ENCODE measurements at places on chromosomes 16 and 17.

DNA sequence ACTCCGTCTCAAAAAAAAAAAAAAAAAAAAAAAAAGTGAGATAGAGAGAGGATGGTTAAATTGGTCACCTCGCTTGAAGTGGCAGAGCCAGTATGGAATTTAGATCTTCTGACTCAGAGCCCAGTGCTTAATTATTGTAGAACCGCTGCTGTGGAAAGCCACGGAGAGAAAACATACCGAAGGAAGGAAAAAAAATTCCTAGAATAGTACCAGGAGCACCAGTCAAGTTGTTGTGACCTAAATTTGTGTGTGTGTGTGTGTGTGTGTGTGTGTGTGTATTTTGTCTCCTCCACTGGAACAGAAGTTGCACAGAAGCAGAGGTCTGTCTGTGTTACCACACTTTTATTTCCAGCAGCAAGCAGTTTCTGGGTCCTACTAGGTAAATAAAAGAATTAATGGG is 10.6 kb upstream of the NUP85 start:
- no peak for DNase-seq

DNA sequence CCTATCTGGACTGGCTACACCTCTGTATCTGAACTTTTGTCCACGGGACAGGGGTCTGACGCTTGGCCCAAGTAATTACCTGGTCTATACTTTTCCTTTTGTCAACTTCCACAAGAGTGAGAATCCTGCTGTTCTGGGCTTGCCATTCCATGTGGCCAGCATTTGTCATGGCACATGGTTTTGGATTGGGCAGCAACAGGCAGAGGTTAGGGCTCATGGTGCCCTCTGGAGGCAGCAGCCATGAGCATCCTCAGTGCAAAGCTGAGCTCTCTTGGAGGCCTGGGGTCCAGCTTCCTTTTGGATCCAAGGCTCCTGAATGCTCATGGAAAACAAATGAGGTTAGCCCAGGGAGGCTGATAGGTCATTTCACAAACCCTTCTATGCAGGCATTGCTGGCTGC is 7.5 kb upstream of the EDC4 start:
- DNase-seq = peak; percentile 63

DNA sequence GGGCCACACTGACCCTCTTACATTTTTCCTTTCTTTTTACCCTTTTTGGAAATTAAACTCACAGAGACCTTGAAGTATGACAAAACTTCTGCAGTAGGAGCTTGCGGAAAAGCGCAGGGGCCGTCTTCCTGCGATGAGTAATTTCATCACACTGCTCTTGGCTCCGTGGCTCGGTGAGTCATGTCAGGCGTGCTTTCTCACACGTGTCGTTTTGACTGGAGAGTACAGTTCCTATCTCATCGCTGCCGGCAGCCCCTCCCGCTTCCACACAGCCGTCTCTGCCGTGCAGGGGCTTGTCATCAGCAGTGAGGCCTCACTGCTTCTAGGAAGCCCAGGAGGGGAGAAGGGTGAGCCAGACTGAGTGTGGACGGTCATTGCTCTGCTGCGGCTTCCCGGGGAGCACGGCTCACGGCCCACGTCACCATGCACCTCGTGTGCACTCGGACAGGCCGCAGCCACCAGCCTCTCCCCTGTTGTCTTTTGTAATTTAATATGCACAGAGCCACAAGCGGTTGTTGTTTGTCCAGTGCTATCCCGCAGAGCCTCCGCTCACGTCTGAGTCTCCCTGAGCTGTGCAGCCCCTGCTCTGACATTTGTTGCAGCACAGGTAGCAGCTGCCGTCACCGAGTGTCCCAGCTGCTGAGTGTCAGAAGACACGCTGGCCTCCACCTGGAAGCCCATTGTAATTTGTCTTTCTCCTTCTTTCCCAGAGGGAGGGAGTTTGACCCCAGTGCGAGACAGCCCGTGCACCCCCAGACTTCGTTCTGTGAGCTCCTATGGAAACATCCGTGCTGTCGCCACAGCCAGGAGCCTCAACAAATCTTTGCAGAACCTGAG is 99.4 kb upstream of the CHMP6 start:
- peak; percentile 85 for DNase-seq

DNA sequence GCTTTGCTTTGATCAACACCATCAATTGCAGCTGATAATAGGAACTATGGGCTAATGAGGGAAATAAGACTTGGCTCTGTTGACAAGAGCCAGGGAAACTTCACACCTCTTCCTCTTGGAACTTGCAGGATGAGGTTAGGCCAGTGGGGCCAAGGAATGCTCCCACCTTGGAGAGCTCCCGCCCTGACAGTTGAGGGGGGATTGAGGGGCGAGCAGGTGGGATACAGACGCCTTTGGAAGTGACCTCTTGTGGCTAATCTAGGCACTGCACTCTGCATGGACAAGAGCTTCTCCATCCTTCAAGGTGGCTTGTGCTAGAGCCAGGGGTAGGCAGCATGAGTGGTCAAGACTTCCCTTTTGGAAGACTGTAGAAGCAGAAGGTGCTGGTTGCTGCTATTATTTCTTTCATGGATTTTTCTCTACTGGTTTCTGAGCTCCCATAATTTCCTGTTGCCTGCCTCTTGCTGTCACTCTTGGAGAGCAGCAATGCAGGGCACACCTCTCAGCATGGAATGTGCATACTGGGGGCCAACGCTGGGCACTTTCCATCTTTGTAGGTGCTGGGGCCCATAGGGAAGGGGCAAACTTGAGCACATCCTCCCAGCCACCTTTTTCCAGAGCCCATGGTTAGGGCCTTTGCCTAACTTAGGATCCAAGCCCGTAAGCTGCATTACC is 2.3 kb upstream of the PHF12 start:
- peak; percentile 56 for DNase-seq

DNA sequence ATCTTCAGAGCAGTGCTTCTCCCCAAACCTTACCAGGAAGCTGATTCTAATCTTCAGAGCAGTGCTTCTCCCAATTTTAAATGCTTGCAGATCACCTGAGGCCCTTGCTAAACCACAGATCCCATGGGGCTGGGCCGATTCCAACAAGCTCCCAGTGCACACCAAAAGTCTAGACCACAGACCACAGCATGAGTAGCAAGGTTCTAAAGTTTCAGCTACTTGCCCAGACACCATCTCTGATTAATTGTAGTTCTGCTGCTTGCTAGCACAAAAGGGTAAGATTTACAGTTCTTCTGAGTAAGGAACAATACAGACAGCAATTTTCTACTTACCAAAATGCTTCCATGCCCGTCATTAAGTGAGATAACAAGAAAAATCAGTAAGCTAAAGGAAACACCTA is 12.2 kb downstream of the CLEC3A start:
- no peak for DNase-seq

DNA sequence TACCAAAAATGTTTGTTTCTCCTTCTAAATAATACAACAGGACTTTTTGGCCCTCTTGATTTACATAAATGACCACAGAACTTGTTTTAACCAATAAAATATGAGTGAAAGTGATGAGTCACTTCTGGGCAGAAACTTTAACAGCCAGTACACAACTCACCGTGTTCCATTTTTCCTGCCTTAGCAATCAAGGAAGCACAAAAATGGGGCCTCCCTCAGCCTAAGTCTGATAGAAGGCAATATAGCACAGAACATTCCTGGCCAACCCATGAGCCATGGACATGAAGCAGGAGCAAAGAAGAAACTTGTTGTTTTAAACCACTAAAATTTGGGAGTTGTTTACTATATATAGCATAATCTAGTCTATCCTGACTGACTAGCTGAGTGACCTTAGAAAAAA is 61.1 kb upstream of the MTMR4 start:
- DNase-seq = no peak

DNA sequence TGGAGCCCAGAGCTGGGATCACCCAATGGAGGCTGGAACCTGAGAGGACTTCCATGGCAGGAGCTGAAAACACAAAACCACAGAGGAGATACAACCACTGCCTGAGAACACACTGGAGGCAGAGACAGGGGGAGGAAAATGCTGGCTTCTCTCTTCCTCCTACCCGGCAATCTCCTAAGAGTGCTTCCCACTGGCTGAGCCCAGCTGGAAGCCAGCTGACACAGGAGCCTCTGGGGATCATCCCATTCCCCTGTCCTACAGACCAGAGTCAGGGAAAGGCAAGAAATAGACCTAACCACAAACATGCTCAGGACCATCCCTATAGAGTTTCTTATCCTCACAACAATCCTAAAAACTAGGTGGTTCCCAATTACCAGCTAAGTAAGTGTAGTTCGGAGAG is 112.4 kb upstream of the CDH5 start:
- DNase-seq = no peak

GRCh38 chr16:69469807-69470561 is 45.6 kb downstream of the CYB5B start:
- no peak for DNase-seq

GRCh38 chr16:54291656-54292487 is 5.3 kb upstream of the IRX3 start:
- DNase-seq = no peak

- DNase-seq = no peak
Measured at GRCh38 chr17:57445772-57446472, 189.6 kb downstream of the MSI2 start.

DNA sequence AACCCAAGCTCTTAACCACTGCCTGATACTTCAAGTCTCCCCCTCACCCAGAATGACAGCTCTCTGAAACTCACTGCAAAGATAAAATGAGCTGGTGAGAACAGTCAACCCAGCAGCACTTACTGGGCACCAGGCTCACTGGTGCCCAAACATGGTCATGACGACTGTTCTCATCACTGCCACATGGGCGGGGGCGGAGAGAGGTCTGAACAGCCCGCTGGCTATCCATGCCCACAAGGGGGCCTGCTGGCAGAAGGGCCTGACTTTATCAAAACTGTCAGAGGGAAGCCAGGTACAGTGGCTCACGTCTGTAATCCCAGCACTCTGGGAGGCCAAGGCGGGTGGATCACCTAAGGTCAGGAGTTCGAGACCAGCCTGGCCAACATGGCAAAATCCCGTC is 4.0 kb downstream of the MYBBP1A start:
- DNase-seq = no peak

DNA sequence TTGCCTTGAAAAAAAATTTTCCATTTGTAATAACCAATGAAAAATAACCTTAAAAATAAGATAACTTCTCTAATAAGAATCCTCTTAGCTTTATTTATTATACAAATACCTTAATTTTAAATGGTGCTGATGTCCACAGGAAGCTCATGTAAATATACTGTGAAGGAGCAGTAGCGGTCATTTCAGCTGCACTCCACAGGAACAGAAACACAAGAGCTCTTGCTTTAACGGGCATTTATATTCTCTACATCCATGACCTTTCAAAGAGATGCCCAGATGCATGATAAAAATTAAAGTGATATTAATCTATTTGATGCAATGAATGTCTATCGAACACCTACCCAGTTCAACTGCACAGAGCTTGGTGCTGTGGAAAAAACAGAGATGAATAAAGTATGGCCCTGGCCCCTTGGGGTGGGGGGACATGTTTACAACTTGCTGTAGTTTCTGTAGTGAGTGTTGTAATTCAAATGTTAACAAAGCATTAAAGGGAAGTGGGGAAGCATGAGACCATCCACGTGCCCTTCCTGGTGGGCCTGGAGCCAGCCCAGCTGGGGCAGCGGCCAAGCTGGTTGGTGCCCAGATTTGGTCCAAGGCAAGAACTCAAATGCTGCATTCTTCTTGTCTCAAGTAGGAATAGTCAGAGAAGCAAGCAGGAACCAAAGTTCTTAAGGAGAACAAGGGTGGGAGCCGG is 47.9 kb downstream of the IQCK start:
- DNase-seq = no peak

GRCh38 chr17:66438101-66438500 is 135.7 kb downstream of the PRKCA start:
- DNase-seq = no peak

GRCh38 chr17:7484919-7485377 is 782 bp downstream of the POLR2A start:
- DNase-seq = no peak

GRCh38 chr16:64629622-64630021 is 492.2 kb downstream of the CDH11 start:
- DNase-seq = no peak

DNA sequence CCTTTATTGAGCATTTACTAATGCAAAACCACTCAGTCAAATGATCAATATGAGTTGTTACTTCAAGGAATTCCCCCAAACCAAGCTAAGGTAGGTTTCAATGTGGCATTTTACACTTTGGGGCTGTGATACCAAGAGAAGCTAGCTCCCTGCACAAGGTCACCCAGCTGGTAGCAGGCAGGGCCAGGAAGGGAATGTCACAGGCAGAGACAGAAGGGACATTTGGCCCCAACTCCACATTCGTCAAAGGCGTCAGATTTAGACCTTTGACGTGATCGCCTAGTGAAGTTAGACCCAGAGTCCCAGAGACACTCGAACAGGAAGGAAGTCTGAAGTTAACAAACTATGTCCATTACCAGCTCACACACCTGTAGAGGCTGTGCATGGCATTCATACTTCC is 5.5 kb upstream of the SMG1 start:
- no peak for DNase-seq

- DNase-seq = no peak
Measured at GRCh38 chr17:35299135-35299534, 56.3 kb downstream of the SLFN5 start.

DNA sequence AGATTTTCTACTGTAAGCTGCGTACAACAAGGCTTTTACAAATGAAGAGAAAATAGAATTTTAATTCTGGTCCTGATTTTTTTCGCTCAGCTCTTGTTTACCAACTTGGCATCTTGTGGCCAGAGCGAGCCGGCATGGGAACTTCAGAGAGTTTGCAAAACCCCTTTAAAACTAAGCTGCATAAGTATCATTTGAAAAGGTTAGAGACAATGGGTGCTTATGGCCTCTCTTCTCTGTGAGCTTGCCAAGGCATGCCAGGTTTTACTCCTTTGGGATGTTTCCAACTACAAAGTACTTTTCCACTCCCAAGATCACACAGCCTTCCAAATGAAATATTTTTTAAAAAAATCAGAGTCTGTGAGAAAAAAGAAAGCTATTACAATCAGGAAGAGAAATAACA is 62.4 kb upstream of the FA2H start:
- no peak for DNase-seq

GRCh38 chr17:82092995-82093751 is 4.9 kb downstream of the FASN start:
- DNase-seq = no peak
